HS-27A (cell line): ENCODE measurements at places on chromosomes 2 and 18.

- DNase-seq = no peak
These were observed 9.7 kb downstream of the TNS1 start for GRCh38 chr2:217993138-217993537.

DNA sequence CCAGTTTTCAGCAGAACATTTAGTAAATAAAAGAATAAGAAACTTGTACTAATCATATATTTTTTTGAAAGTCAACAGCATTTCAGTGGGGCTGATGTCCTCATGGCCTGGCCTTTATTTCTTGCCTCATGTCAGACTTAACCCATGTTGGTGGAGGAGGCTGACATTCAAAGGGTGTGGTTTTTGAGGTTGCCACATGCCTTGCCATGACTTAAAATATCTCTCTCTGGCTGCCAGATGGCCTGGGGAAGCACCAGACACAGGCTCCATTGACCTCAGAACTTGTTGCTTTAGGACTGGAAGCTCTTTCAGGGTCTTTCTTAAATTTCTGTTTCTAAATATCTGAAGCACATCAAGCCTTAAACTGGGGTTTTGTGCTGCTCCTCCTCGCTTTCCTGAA is 32.5 kb upstream of the CD28 start:
- no peak for DNase-seq

DNA sequence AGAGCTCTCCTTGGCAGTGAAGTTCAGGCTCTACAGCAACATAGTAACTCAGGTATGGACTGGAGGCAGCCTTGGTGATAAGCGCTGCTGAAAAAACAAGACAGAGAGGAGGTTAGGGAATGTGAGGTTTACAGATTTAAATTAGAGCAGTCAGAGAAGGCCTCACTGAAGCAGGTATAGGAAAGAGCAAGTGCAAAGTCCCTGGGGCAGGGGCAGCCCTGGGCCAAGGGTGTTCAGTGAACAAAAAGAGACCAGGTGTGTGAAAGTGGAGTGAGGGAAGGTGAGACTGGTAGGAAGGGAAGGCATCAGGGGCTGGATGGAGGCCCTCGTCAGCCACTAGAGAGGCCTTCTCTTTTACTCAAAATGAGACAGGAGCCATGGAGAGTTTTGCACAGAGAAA is 89.6 kb downstream of the LAMA3 start:
- no peak for DNase-seq

DNA sequence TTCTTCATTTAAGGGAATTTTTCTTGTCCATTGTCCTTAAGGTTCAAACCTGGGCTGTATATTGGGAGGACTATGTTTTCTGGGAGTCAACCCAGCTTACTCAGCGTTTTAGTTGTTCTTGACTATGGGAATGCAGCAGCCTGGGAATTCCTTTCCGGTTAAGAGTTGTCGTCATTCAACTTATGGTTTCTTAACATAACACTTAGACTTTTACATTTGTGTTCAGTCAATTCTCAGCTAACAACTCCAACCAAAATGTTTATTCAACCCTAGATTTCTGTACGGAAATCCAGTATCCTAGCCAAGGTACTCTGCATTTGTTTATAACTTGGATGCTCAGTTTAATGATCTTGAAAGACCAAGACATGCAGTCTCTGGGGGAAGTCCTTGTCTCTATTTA is 960.9 kb downstream of the CBLN2 start:
- DNase-seq = no peak

DNA sequence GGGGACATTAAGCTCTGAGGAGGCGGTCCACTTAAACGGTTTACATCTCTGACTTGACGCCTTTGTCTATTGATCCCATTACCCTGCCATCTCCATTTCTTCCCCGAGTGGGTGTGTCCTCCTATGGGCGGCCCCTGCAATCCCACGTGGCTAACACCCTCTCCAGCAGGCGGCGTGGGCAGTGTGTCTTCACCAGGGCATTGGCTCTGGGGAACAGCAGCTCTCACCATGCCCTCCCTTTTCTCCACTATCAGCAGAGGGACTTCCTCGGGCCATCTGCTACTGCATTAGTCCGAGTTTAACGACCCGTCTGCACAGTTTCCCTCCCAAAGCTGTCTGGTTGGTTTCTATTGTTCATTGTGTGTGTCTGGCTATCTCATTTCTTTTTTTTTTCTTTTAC is 511.9 kb upstream of the NRP2 start:
- no peak for DNase-seq
